ENCODE measurements at places on chromosomes 1 and 21.

GRCh38 chr1:201098992-201099677, 13.1 kb downstream of the CACNA1S start:
- DNase-seq = no peak

DNA sequence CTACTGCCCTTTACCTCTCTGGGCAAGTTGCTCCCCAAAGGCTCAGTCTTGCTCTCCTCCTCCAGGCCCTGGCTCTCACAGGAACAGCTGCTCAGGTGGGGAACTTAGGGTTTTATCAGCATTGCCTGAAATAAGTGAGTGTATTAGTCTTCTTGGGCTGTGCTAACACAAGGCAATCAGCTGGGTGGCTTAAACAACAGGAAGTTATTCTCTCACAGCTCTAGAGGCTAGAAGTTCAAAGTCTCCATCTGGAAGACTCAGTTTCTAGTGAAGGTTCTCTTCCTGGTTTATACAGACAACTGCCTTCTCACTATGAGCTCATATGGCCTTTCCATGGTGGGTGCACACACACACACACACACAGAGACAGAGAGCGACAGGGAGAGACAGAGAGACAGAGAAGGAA, 2.8 kb upstream of the CD1C start:
- DNase-seq = no peak

DNA sequence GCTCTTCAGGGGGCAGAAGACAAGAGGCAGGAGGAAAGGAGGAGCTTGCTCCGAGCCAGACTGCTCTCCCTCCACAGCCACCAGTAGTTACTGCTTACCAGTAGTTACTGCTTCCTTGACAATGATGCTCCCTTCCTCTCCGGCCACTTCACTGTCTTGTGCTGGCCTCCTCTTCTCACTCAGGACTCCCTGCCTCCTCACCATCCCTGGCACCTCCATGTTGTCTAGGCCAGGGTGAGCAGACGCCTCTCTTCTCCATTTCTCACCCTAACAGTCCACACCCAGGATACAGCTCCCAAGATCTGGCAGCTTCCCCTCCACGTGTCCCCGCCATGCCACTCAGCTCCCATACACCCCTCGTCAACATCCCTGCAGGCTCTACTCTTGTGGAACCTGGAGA, 82.4 kb upstream of the TLR5 start:
- no peak for DNase-seq

DNA sequence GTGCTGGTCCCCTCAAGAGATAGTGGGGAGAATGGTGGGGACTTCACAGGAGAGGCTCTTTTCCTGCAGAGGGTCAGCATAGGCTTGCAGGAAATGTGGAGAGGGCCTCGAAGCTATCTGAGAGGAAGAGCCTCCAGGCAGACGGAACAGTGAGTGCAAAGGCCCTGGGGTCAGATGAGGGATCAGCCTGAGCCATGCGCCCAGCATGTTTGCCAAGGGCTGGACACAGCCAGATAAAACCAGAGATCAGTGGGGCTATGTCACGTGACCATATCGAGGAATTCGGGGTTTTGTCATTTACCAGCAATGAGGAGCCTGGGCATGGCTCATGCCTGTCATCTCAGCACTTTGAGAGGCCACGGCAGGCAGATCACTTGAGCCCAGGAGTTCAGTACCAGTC, 6.5 kb upstream of the UTS2 start:
- no peak for DNase-seq

GRCh38 chr1:58059789-58060188, 486.7 kb downstream of the OMA1 start:
- DNase-seq = no peak

- DNase-seq = no peak
Observed at GRCh38 chr1:69711190-69711930, 143.6 kb downstream of the LRRC7 start.

GRCh38 chr1:54577612-54578011, 29.6 kb downstream of the ACOT11 start:
- DNase-seq = no peak
